LNCaP clone FGC (cell line): ENCODE measurements at places on chromosomes 6 and 20.

DNA sequence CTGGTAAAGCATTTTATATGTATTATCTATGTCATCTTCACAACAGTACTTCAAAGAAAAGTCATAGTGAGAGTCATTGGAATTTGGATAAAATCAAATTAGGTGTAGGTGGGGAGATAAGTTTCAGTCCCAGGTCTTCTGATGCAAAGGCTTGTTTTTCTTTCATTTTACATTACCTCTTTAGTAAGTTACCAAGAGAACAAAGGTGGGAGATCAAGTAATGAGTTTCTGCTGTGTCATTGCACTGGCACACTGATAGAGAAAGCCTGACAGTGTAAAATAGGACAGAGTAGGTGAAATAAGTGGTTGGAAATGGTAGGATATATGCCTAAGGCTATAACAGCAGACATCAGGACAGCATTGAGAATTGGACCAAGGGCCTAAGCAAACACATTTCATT lies 250.4 kb downstream of the NKAIN2 start:
- no peak for DNase-seq

DNA sequence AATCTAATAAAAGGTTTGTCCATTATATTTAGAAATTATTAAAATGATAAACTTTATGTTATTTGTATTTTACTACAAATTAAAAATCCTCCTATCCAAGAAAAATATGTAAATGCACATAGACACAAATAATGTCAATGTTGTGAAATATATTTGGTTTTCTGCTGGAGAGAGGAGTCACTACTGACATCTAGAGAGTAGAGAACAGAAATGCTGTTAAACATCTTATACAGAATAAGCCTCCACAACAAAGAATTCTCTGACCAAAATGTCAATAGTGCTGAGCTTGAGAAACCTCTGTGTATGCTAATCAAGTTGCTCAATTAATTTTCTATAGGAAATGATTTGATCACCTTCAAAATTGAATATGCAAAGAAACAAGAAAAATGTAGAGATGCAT lies 12.4 kb downstream of the HTR1B start:
- DNase-seq, result no peak

DNA sequence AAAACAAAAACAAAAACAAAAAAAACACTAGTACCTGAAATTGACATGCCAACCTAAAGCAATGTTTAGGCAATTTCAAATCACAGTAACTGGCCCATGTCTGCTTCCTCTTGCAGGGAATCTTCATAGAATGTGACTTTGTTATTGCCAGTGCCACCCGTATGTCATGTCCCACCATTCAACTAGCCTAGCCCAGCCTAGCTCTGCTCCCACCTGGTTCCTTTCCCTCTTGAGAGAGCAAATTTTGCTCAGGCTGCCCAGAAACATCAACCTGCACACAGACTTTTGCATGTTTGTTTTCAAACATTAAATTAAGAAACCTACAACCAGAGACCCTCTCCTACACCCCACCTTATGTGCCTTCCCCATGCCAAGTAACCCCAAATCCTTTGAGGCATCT lies 124.8 kb upstream of the SLC2A12 start:
- no peak for DNase-seq

DNA sequence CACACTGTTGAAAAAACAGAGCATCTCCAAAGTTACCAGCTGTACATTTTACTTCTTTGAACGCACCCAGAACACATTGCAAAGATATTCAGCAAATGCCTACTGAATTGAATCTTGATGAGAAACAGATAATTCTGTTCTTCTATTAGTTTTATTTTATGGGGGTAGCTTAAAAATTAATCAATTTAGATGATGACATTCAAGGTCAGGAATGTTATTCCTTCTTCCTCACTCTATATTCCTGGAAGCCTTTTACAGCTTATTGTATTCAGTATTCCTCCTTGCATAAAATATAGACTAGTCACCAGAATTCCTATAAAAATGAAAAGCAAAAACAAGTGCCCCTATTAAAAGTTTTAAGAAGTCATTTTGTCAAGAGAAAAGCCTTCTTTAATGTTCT lies 21.4 kb upstream of the GMDS start:
- no peak for DNase-seq

DNA sequence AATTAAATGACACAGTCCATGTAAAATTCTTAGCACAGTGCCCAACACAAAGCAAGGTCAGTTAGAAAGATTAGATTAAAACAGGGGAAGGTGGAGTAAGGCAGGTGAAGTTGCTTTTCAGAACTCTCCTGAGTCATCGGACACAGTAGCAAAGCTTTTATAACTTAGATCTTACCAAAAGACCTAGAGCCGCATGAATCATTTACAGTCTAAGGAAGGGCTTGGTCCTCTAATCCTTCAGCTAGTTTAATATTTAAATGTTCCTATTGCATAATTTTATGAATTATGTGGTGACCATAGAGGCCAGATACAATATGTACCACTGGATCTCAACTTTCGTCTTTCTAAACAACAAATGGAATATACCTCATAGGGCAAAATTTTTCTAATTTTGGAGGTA lies 202.1 kb upstream of the SNX9 start:
- no peak for DNase-seq
